ENCODE measurements at places on chromosomes 1 and 21.
A peak's percentile ranks its signal among the peaks of the same experiment; 100 is the strongest.

GRCh38 chr1:57926025-57926552 lies 502.2 kb upstream of the DAB1 start:
- no peak for DNase-seq

GRCh38 chr1:44826375-44827196 lies 16.5 kb downstream of the PTCH2 start:
- DNase-seq = peak; percentile 86

GRCh38 chr1:224644553-224645154 lies 28.5 kb downstream of the CNIH3 start:
- DNase-seq = peak; percentile 65

GRCh38 chr1:84653130-84653677 lies 37.1 kb downstream of the SSX2IP start:
- DNase-seq = no peak

- DNase-seq = no peak
These were observed 8.1 kb downstream of the GBP7 start for GRCh38 chr1:89167590-89168230.

DNA sequence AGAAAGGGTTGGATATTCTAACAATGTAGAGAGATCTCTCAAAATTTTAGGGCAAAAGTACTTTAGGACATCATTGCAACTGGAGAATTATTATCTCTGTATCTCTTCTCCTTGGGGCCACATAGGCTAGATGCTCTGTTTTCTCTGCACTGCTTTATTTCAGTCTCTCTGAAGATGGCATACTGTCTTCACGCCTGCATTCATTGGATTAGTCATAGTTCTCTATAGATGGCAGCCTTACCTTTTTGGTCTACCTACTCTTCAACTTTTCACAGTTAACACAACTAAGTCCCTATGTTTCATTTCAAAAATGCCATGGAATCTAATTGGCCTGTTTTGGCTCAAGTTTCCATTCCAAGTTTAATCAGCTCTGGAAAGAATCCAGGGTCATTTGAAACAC lies 1623.3 kb upstream of the B3GALT2 start:
- no peak for DNase-seq

DNA sequence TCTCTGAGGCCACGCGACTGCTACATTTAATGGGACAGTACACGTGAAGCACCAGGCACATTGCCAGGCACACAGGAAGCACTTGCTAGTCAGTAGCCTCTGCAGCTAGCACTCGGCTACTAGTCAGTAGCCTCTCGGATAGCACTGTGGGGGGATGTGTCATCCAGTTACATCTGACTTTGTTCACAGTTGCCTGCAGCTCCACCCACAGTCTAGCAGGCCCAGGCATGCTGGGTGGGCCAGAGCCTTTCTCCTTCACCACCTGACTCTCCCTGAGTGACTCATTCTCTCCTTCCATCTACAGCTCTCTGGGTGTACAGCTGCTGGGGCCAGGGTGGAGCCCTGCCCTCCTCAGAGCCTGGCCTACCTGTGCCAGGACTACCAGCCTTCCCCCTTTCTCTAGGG lies 51.5 kb downstream of the PTPRF start:
- no peak for DNase-seq

- no peak for DNase-seq
These were observed 192.3 kb downstream of the SLC45A1 start for GRCh38 chr1:8510041-8510823.
